ENCODE measurements at places on chromosomes 1 and 21. TPM values are rescaled to one million over a fixed set of nuclear protein-coding genes. Genes with fewer than 3 reads are reported as not detected.

The PAQR7 gene
- 2.1 TPM for total RNA-seq

The FHAD1 gene
- total RNA-seq, result 0.46 TPM

The RGS16 gene
- 4.0 TPM for total RNA-seq

The PRDM16 gene
- total RNA-seq, result 6.0 TPM

The TMPRSS15 gene
- total RNA-seq, result not detected

The STYXL2 gene
- total RNA-seq, result not detected

The PTGFR gene
- total RNA-seq, result not detected

The FAM72B gene
- total RNA-seq, result 15.3 TPM

The PPCS gene
- total RNA-seq, result 42.2 TPM

The WNT9A gene
- total RNA-seq, result 0.33 TPM

The CHI3L2 gene
- total RNA-seq, result 28.8 TPM

The CCDC17 gene
- 4.0 TPM for total RNA-seq

The ARF1 gene
- 267 TPM for total RNA-seq

The C1QA gene
- not detected for total RNA-seq

The MATN1 gene
- total RNA-seq, result not detected

The SIM2 gene
- total RNA-seq, result not detected

The ATP1A4 gene
- total RNA-seq, result not detected

The MAP3K21 gene
- total RNA-seq, result 1.9 TPM

The ASCL5 gene
- total RNA-seq, result not detected

The KRTAP21-2 gene
- not detected for total RNA-seq

The WNT4 gene
- not detected for total RNA-seq

The MX2 gene
- 54.4 TPM for total RNA-seq

The SNX7 gene
- not detected for total RNA-seq

The ADCY10 gene
- total RNA-seq, result 0.05 TPM

The C1QB gene
- total RNA-seq, result not detected

The ZBTB17 gene
- total RNA-seq, result 35.1 TPM

The RNASEL gene
- 5.8 TPM for total RNA-seq

The BARHL2 gene
- not detected for total RNA-seq

The PLA2G2D gene
- total RNA-seq, result not detected

The MYOG gene
- total RNA-seq, result not detected

The C4BPA gene
- total RNA-seq, result not detected

The MYOM3 gene
- not detected for total RNA-seq

The SPATA45 gene
- total RNA-seq, result not detected

The SLC25A34 gene
- 2.1 TPM for total RNA-seq

The CYYR1 gene
- total RNA-seq, result not detected

The TRIM58 gene
- 0.53 TPM for total RNA-seq

Measured in activated naive CD4-positive, alpha-beta T cell treated with anti-CD3 and anti-CD28 coated beads, Interleukin-2, amount 10 ng/mL, durations not matched to agents 5 hours and 36 hours (primary cell).